ENCODE measurements at places on chromosomes 7 and 10. TPM values are rescaled to one million over a fixed set of nuclear protein-coding genes. Genes with fewer than 3 reads are reported as not detected.

DNA sequence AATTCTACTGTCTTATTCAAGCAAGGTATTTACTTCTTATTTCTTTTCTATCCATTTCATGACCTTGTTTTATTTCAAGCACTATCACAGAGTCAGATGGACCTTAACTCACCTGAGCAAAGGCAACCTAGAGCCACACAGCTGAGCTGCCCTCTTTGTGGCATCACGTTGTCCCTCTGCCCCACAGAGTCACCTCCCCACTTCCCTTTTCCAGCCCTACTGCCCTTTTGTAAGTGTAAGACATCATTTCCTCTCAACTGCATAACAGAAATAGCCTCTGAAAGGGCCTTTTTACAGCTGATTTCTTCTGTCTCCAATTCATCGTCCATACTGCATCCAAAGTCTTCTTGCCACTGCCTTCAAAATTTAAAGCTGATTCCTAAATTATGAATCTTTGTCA lies 946.0 kb downstream of the NRG3 start:
- DNase-seq: no peak

DNA sequence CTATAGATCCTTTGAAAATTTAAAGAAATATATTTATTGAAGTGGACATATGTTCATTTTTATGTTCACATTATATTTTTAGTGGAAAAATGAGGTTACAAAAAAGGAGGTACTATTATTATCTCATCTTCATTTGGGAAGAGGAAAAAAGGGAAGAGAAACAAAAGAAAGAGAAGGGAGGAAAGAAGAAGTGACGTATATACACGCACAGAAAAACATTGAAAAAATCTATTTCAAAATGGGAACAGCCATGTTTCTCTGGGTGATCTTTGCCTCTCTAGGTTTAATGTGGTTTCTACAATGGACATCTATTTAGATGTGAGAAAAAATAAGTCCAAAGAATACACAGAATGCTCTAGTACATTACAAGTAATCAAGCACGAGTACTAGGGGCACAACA lies 14.8 kb downstream of the ANK3 start:
- DNase-seq: peak; percentile 5

GATAD1 gene
- polyA plus RNA-seq: 7.6 TPM

ANKMY2 gene
- polyA plus RNA-seq: 7.5 TPM

ATOH7 gene
- polyA plus RNA-seq: not detected

GRCh38 chr10:132178672-132179545 lies 7.8 kb upstream of the DPYSL4 start:
- DNase-seq: no peak

CDK14 gene
- polyA plus RNA-seq: 2.5 TPM

AP5Z1 gene
- polyA plus RNA-seq: 30.8 TPM

DNA sequence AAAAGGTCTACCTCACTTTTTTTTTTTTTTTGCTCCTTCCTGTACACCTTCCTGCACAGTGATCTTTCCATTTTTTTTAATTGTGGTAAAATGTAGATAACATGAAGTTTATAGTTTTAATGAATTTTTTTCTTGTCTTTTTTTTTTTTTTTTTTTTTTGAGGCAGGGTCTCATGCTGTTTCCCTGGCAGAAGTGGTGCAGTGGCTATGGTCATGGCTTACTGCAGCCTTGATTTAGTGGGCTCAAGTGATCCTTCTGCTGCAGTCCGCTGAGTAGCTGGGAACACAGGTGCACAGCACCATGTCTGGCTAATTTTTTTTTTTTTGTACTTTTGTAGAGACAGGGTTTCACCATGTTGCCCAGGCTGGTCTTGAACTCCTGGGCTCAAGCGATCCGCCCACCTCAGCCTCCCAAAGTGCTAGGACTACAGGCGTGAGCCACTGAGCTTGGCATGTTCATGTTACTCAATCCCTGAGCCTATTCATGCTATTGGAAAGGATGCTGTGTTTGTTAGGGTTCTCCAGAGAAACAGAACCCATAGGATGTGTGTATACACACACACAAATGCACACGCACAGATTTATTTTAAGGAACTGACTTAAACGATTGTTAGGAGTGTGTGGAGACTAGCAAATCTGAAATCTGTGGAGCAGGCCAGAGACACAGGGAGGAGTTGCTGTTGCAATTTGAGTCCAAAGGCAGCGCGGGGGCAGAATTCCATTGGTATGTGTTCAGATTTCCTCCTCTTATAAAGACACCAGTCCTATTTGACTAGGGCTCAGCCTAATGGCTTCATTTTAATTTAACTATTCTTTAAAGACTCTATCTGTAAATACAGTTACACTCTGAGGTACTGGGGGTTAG lies 29.1 kb downstream of the GALNT11 start:
- DNase-seq: no peak

GRCh38 chr10:1923586-1923985 lies 186.3 kb upstream of the ADARB2 start:
- DNase-seq: no peak

CPEB3 gene
- polyA plus RNA-seq: 2.1 TPM

PRLHR gene
- not detected for polyA plus RNA-seq

GRCh38 chr7:11480143-11480542 lies 351.9 kb downstream of the THSD7A start:
- no peak for DNase-seq

DNA sequence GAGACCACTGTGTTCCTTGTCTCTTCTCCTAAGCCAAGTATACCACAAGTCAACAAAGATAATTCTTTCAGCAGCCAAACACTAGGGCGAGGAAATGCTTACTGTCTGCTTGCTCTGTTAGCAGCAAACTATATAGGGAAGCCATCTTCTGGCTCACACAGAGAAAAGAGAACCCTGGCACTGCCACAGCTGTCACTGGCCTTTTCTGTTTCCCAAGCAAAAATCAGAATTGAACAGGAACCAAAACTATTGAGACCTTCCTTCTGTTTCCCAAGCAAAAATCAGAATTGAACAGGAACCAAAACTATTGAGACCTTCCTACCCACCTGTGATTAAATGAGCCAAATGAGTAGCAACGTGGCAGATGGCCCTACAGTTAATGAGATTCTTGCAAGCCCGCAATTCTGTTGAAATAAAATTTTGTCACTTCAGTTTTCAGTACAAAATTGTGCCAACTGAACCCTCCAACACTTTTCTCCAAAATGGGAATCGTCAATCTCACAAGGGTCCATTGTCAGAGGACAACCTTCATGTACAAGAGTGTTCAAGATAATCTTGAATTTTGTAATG lies 54.5 kb downstream of the LRRTM3 start:
- no peak for DNase-seq

DNA sequence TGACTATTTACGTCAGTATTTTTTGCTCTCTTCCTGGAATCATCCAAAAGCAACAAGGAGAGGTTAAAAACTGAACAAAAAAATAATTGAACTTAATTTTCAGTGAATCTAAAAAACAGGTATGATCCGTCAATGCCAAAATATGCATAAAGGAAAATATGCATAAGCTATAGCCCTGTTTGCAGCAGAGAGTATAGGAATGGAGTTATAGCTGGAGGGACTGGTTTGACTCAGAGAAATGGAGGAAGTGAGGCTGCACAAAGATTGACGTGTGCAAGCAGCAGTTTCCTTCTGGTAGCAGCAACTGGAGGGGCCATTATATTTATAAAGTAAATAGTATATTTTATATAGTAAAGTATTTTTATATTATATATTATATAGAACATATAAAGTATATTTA lies 37.1 kb downstream of the GNG11 start:
- no peak for DNase-seq

LDB3 gene
- not detected for polyA plus RNA-seq

OPALIN gene
- polyA plus RNA-seq: not detected

DNA sequence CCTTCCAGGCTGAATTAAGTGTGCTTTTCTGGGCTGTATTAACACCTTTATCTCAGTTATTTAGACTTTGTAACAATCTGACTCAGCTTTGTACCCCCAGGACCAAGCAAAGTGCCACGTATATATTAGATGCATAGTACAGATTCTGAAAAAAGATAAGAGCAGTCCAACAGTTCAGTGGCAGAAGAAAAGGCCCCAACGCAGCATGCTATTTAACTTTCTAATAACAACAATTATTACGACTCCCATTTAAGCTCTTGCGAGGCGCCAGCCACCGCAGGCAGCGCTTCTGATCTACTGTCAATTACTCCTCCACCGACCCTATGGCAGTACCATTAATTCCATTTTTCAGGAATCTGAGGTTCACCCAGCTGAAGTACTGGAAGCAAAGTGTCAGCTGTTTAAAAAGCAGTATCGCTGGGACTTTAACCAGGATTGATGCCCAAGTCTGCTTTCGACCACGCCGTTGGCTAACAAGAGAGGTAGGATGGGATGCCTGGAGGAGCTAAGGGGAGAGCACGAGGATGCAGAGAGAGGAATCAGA lies 638 bp downstream of the LIPA start:
- DNase-seq: no peak

DNA sequence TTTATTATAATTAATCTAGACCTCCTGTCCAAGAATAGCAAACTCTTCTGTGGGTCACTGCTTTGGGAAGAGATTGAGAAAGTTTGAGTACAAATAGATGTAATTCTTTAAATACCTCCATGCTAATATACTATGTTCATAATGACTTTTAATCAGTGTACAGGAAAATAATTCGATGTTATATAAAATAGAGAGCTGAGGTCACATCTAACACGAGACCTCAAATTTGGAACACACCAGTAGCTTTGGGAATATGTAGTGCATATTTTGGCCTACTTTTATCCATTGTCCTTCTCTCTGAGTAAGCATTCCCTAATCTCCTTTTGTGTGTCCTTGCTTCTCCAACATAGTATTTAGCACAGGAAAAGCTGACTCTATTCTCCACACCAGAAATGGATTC lies 27.3 kb upstream of the CABCOCO1 start:
- DNase-seq: no peak

DNA sequence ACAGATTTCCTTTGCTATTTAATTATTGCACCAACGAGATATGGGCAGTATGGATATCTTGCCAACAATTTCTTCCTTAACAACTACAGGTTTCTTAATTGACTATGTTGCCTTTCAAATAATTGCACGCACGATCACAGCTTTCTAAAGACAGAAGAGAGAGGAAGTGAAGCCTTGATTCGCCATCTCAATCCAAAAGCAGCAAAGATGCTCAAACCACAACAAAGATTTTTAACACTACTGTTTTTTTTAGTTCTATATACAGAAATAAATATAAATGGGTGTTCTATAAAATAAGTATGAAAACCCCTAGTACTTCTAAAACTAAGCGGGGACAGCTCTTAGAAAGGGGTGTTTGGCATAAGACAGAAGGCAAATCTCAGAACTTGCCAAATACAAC lies 251.3 kb downstream of the SFMBT2 start:
- no peak for DNase-seq

DNA sequence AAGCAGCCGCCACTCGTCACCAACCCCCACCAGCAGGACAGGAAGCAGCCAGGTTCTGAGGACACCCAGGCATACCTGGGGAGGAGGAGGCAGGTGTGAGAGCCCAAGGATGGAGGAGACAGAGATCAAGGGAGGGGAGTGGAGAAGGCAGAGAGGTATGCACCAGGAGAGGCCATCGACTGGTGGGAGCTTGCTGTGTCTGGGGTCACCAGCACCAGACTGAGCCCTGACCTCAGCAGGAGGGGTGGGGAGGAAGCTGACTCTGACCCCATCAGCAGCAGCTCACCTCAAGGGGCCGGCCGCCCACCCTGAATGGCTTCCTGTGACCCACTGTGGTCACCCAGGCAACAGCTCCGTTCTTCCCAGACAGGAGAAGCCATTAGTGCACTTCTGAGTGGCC lies 7.8 kb downstream of the VIPR2 start:
- no peak for DNase-seq

DNA sequence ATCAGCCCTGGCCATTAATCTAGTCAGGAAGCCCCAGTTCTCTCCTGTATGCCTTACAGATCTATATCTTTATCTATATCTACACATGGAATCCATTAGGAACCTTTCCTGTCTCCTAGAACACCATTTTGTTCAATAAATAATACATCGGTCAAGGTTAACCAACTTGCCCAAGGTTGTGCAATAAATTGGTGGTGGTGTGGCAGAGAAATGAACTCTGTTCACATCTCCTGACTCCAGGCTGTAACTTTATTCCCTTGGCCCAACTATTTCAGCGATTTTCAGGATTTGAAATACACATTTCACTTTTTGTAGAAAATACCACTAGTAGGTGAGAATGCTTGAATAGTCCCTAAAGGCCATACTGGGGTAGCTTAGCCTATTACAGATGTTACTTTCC lies 712.5 kb upstream of the FZD8 start:
- DNase-seq: no peak
